Stimulated activated CD4-positive, alpha-beta T cell treated with anti-CD3 and anti-CD28 coated beads, Interleukin-2, amount 100 ng/mL, for 4 hours (primary cell): ENCODE measurements at places on chromosomes 6 and 20.
A peak's percentile ranks its signal among the peaks of the same experiment; 100 is the strongest.

- DNase-seq, result no peak
Observed at GRCh38 chr20:46802722-46803121, 91.9 kb upstream of the EYA2 start.

- peak; percentile 10 for DNase-seq
Observed at GRCh38 chr6:16179970-16180431, 51.1 kb downstream of the MYLIP start.

- no peak for DNase-seq
Observed at GRCh38 chr6:6646859-6647258, 58.3 kb downstream of the LY86 start.

GRCh38 chr20:48697845-48698491 is 129.8 kb downstream of the PREX1 start:
- DNase-seq, result no peak
